ENCODE measurements at places on chromosomes 2 and 18.

- no peak for DNase-seq
Measured at GRCh38 chr2:189066037-189066436, 91.9 kb downstream of the COL3A1 start.

- no peak for DNase-seq
Measured at GRCh38 chr2:241312082-241312481, 3.4 kb downstream of the HDLBP start.

DNA sequence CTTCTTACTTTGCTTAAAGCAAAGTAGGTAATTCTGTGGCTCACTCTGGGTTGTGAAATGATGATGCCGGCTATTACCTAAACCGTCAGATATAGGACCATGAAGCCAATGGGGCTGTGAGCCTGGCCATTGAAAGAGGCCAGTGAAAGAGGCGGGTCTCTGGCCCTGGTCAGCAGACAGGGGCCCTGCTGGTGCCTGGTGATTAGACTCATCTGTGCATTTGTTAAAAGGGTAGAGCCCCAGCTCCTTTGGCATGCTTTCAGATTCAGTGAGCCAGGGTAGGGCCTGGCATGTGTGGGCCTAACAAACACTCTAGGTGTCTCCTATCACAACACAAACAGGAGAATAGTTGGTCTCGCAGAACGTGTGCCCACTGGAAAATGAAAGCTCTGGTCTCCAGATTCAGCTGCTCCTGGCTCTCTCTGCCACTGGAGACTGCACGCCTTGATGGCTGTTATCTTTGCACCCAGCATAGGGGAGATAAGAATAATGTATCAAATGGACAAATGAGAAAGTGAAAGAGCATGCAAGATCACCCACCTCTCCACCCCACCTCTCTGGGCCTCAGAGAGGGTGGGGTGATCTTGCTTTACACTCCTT, 6.9 kb downstream of the LRRC30 start:
- DNase-seq: no peak

GRCh38 chr2:208134928-208135586, 5.4 kb upstream of the CRYGC start:
- DNase-seq: no peak

GRCh38 chr2:45652090-45653031, 886 bp downstream of the PRKCE start:
- DNase-seq: peak; percentile 35

- DNase-seq: peak; percentile 10
Measured at GRCh38 chr2:207926133-207926988, 99.0 kb downstream of the PLEKHM3 start.

DNA sequence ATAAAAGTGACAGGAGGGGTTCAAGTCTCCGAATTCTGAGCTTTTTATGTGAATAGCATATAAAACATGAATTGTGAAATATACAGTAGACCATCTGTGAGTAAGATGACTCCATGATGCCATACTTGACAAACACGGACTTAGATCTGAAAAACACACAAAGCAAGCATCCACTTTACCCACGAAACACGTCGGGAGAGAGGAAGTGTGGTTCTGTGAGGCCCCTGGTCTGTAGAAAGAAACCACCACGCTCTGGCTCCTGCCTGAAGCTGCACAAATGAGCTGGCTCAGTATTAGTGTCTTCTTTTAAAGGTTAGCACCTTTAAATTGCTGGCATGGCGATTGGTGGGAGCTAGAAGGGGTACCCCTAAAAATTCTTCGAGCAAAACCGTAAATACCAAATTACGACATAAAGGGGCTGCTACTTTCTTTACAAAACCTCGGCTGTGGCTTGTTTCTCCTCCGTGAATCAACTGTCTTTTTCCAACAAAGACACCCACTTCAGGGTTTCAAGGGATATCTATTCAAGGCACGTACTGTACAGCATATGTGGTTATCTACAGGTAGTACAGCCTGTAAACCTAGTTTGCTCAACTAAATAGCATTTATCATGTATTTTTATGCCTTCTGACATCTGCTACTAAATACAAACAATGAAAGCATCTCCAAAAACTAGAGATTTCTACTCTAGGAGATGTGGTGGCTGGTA, 70.9 kb downstream of the AFF3 start:
- DNase-seq: no peak

- no peak for DNase-seq
Measured at GRCh38 chr18:13353084-13353823, 134.7 kb downstream of the LDLRAD4 start.

DNA sequence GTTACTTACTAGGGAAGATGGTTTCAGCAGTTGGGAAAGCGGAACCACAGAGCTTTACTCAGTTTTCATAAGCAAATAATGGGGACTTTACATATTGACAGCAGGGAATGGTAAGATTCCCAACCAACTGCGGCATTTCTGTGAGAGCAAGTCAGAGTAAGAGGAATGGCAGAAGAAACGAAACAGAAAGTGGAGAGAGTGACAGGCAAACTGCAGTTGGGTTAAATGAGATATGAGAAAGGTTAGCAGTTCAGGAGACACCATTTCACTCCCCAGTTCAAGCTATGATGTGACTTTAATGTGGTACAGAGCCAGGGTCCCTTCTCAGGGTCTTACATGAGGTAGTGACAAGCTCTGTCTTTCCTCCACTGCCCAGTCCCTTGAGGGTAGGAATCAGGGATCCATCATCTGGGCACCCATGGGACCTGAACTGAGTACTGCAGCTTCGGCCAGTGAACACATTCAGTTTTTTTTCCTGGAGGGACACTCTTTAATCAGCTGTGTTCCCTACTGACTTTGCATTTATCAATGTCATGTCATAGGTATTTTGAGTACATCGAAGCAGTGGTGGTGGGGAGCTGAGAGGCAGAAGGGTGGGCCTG, 33.0 kb upstream of the GREB1 start:
- DNase-seq: no peak

DNA sequence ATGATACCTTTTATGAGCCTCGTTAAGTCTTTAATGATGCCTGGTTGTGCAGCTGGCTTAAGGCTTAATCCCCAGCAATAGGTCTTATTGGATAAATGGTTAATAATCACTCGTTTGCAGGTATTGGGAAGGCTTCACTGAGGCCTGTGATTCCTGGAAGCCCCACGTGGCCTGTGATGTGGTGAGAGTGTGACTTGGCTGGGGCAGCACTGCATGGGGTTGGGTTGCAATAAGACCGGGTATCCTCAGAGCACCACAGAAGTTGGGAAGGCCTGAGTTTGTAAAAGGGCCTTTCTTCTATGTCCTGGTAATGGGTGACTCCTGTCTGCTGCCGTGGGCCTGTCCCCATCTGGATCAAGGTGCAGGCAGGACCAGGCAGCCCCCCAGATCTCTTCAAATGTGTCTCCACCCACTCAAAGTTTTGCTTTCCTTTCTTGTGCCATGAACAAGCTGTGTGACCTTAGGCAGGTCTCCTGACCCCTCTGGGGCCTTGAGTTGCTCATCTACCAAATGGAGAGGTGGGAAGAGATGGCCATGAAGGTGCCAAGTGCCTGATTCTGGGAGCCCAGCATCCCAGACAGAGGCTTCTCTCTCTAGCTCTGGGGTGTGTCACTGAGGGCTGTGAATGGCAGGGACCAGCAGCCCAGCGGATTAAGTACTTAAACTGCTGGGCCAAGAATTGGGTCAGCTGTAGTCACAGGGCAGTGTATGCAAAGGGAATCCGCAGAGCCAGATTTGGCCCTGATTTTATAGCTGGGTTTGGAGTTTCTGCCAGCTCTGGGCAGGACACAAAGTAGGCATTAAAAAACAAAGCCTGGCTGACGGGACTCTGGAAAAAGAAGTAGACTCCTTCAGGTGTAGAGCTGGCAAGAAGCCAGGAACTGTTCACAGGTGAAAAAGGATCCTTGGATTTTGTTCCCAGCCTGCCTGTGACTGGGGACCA, 24.4 kb downstream of the LBH start:
- no peak for DNase-seq

GRCh38 chr2:16037808-16038457, 97.6 kb downstream of the MYCN start:
- DNase-seq: no peak

DNA sequence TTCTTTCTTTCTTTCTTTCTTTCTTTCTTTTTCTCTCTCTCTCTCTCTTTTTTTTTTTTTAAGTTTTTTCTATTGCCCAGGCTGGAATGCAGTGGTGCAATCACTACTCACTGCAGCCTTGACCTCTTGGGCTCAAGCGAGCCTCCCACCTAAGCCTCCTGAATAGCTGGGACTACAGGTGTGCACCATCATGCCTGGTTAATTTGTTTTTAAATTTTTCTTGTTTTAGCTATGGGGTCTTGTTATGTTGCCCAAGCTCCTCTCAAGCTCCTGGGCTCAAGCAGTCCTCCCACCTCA, 19.4 kb upstream of the CCDC88A start:
- no peak for DNase-seq

DNA sequence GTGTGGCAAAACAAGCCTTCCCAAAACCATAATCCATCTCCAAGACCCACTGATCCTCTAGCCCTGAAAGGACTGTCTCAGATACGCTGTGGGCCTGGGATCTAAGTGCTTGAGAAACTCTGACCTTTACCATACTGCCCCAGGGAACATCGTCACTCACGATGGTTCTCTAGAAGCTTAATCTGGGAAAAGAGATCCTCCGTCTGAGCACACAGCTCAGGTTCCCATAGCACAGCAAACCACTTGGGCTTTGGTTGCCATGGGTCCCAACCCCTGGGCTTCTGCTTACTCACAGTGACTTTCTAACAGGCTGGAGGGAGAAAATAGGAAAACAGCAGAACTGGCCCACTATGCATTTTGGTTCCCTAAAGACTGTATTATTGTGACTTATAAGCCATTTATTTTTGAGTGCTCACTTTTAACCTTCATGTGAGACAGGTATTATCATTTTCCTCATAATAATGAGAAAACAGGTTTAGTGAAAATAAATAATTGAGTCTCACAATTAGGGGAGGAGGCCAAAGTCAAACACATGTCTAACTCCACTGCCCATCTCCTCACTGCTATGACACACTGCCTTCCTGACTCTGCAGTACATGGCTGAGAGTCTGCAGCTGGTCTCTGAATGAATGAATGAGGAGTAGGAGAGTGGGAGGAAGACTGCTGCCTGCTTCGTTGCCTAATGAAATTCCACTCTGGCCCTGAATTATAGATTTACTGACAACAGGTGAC, 46.7 kb downstream of the REEP1 start:
- DNase-seq: no peak

GRCh38 chr2:63840081-63840784, 1.5 kb upstream of the UGP2 start:
- DNase-seq: no peak

GRCh38 chr2:217707131-217707611, 295.6 kb downstream of the TNS1 start:
- no peak for DNase-seq
